CD4-positive, alpha-beta T cell treated with Interleukin-2 at 100 ng/mL for 4 hours (primary cell): ENCODE measurements at places on chromosomes 2 and 18.
A peak's percentile ranks its signal among the peaks of the same experiment; 100 is the strongest.

- DNase-seq, result no peak
Measured at GRCh38 chr2:11799826-11800225, 53.4 kb downstream of the LPIN1 start.

GRCh38 chr2:205017381-205017780 is 472.1 kb downstream of the PARD3B start:
- DNase-seq, result no peak

DNA sequence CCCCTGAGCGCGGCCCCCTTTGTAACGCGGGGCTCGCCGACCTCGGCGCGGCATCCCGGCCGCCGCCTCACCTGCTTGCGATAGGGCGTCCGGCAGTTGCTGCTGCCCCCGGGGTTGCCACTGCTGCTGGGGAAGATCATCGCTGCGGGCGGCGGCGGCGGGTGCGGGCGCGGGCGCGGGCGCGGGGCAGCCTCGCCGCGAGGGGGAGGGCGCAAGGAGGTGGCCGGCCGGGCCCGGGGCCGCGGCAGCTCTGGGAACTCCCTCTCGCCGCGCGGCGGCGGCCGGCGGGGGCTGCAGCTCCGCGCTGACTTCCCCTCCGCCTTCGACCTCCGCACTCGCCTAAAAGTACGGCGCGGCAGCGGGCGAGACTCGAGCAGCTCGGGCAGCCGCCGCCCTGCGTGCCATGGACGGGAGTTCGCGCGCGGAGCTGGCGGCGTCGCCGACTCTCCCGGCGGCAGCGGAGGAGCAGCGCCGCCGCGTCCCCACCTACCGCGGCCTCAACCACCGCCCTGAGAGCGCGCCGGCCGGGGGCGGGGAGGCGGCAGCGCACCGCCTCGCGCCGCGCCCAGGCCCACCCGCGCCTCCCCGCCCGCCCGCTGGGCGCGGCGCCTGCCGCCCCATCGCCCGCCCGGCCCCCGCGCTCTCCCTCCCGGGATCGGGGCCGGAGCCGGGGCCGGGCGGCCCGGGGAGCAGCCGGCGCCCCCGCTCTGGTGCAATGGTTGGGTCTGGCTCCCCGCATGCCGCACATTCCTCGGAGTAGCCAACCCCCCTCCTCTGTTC is 86.0 kb downstream of the RBMS1 start:
- peak; percentile 61 for DNase-seq

DNA sequence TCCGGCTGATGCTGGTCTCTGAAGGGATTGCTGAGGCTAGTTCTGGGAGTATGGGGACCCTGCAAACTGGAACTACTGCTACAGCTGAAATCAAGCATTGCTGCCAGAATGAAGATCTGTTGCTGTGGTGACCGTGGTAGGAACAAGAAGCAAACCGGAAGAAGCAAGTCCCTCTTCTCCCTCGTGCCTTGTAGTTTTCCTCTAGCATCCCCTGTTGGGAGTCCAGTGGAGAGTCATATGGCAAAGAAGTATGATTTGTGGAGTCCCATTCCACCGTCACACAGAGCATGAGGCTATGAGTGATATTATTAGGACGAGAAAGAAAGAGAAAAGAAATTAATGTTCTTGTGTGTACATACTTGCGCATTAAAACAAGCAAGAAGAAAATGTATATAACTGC is 138.8 kb upstream of the SP5 start:
- DNase-seq, result no peak

DNA sequence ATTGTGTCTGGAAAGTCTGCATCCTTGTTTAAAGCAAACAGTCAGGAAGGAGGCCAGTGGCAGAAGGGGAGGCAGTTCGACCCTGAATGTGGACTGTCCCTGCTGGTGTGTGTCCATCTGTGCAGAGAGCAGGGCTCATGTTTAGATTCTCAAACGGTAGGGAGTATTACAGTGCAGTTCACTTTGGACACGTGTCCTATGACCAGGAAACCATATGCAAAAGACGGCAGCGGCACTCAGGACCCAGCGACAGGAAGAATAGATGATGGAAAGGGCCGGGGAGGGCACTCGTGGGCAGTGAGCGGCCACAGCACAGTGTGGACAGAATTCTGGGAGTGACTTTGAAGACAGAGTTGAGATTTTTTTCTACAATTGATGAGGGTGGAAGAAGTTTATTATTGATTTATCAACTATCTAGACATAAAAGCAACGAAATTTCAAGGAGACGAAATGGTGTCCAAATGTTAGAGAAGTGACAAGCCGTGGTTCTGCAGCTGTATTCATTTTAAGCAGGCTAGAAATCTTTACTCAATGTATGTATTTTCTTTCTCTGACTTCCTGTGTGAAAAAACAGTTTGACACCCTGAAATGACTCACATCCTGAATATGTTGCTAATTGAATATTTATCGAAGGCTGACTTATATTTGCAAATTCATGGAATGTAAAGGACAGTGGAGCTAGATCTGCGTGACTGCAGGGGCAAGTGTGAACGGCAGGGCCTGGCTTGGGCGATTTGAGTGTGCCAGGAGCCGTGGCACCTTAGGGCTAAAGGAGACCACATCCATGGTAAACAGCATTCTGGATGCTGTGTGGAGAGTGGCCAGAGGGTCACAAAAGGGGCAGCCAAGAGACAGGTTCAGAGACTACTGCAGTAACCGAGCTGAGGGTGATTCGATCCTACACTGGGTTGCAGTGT is 214.2 kb downstream of the PTGR3 start:
- peak; percentile 56 for DNase-seq

DNA sequence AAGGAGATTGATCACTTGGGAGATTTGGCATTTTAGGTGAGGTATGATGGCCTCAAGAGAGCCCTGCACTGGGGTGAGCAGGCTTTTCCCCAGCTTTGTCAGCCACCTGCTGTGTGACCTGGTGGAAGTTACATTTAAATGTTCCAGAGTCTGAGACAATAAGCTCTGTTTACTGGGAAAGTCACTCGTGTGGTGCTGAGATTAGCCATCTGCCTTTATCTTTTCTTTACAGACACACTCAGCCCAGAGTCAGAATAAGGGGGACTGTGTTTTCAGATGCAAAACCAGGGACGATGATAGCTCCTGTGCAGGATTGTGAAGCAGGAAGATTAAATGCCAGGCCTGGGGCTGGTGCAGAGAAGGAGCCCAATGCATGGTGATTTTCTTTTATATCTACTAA is 47.9 kb downstream of the SH3RF3 start:
- no peak for DNase-seq

GRCh38 chr2:112643488-112643887 is 2.3 kb upstream of the SLC20A1 start:
- no peak for DNase-seq

- no peak for DNase-seq
Measured at GRCh38 chr18:9531791-9532410, 56.6 kb downstream of the RALBP1 start.
